ENCODE measurements at places on chromosomes 12 and 14.

GRCh38 chr12:47741340-47741703 lies 16.0 kb upstream of the ENDOU start:
- DNase-seq, result peak; percentile 31

GRCh38 chr12:10247436-10248058 lies 34.9 kb downstream of the GABARAPL1 start:
- DNase-seq, result no peak

- no peak for DNase-seq
Measured at GRCh38 chr12:60522684-60523400, 927.0 kb downstream of the SLC16A7 start.

GRCh38 chr14:33959692-33960151 lies 8.8 kb upstream of the EGLN3 start:
- DNase-seq, result no peak

GRCh38 chr14:51939226-51939625 lies 50.1 kb upstream of the RTRAF start:
- no peak for DNase-seq

GRCh38 chr14:78498062-78498595 lies 328.0 kb downstream of the NRXN3 start:
- DNase-seq, result no peak

- DNase-seq, result no peak
Measured at GRCh38 chr12:23909551-23909950, 39.9 kb downstream of the SOX5 start.

- no peak for DNase-seq
Measured at GRCh38 chr12:29152223-29152868, 3.3 kb downstream of the FAR2 start.

GRCh38 chr14:104162495-104162894 lies 24.1 kb downstream of the KIF26A start:
- no peak for DNase-seq

- DNase-seq, result no peak
Measured at GRCh38 chr14:31097081-31097480, 70.9 kb upstream of the STRN3 start.

GRCh38 chr14:24741871-24742270 lies 107.9 kb upstream of the GZMB start:
- DNase-seq, result no peak

DNA sequence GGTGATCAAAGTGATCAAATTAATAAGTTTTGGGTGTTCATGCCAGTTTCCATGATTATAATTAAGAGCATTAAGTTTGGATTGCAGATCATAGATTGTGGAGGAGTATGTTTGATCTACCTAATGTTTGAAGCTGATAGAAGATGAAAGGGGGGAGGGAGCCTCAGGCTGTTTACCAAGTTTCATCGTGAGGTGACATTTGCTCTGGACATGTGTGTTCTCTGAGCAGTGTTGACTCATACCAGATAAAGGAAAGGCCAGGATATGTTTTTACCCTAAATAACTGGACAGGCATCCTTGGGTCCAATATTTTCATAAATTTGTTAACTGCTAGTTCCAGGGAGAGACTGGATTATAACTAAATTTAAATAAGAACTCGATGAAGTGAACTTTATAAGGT lies 3.5 kb upstream of the SEL1L start:
- no peak for DNase-seq

GRCh38 chr12:77406219-77406905 lies 341.0 kb upstream of the E2F7 start:
- DNase-seq, result no peak

GRCh38 chr12:56931474-56931978 lies 2.7 kb downstream of the SDR9C7 start:
- no peak for DNase-seq

DNA sequence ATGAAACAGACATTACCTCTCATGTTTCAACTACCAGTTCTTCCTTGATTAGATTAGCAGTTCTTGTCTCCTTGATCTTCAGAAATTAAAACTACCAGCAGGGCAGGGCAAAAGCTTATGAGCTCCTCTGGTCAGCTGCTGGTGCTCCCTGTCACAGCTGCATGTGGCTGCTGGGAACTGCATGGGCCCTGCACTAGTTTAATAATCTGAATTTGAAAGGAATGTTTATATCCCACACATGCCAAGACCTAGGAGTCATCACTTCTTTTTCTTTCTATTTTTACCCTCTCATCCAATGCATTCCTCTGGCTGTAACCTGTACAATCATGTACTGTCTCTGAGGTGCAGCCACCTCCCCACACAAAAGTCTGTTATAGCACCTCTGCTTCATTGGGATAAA lies 73.9 kb downstream of the ARMH4 start:
- DNase-seq, result no peak

- DNase-seq, result no peak
Measured at GRCh38 chr12:42961395-42961794, 371.8 kb upstream of the PRICKLE1 start.

DNA sequence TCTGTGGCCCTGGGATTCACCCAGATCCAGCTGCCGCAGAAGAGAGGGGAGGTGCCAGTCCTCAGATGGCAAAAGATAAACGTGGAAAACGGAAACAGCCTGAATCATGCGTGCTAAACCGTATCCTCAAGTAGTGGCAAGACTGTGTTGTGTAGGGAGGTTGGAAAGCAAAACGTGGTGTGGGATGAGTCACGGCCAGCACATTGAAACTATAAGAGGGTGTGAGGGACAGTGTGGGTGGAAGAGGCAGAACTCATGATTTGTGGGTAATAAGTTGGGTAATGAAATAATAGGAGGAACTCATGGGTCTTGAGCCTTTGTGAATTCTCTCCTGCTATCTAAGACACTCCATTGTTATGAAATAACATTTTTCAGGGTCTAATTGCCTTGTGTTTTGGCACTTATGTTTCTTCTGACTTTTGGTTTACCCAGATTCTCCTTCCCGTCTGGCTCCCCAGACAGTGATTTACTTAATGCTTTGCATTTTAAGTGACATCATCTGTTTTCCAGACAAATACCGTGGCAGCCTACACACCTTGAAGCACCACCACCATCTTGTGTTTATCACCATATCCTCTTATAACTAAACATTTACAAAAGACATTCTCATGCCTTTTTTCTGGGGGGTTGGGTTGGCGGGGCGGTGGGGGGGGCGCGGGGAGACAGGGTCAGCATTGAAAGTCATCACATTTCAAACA lies 62.3 kb upstream of the PTCSC3 start:
- DNase-seq, result no peak

DNA sequence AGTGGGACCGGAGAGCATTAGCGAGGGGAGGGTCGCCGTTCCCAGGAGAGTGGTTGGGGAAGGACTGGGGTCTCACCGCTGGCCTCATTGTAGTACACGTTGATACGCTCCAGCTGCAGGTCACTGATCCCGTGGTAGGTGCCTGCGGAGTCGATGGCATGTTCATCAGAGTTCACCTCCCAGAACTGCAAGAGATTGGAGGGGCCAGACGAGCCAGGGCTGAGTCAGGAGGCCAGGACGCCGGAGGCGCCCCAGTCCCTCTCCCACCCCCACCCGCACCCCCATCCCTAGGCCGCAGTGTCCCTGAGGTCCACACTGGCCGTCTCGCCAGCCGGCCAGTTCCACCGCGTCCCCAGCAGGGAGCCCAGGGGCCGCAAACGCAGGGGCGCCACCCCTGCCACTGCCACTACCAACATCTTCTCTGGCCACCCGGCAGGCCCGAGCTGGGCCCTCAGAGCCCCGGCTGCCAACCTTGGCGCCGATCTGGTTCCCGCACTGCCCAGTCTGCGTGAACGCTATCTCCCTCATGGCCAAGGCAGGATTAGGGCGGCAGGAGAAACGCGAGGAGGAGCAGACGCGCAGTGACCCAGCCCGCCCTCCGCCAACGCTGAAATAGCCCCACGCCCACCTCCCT lies 144.2 kb downstream of the ALG10 start:
- no peak for DNase-seq

Data from stimulated activated CD4-positive, alpha-beta T cell treated with anti-CD3 and anti-CD28 coated beads, Interleukin-2, amount 100 ng/mL, for 48 hours (primary cell).